ENCODE measurements at places on chromosomes 6 and 20. TPM values are rescaled to one million over a fixed set of nuclear protein-coding genes. Genes with fewer than 3 reads are reported as not detected.

DNA sequence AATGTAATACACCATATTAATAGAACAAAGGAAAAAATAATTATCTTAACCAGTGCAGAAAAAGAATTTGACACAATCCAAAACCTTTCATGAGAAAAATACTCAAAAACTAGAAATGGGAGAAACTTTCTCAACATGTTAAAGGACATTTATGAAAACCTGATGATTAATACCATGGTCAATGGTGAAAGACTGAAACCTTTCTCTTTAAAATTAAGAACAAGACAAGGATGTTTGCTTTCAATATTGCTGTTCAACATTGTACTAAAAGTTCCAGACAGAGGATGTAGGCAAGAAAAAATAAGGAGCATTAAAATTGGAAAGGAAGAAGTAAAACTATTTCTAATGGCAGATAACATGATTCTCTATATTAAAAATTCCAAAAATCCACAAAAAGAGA is 981.3 kb upstream of the FLRT3 start:
- DNase-seq, result no peak

GRCh38 chr6:1854296-1854695 is 244.6 kb downstream of the FOXC1 start:
- peak; percentile 28 for DNase-seq

DNA sequence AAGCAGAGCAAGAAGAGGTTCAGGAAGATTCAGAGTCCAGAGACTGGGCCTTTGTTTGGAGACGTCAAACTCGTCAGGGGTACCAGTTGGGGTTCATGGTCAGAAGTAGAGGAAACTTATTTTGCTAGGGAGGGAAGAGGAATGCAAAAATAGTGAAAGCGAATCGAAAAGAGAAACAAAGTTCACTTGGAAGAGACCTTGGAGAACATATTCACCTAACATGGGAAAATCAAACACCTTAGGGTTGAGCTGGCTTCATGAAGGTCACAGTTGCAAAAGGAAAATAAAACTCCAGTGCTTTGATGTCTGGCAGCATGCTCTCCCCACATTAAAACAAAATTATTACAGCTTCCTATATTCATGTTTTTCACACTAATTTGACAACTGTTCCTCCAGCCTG is 440.4 kb downstream of the EPM2A start:
- DNase-seq, result no peak

The CLDN20 gene
- not detected for total RNA-seq

GRCh38 chr6:161422710-161423680 is 149.1 kb upstream of the AGPAT4 start:
- DNase-seq, result no peak

The IMPG1 gene
- 0.10 TPM for total RNA-seq

DNA sequence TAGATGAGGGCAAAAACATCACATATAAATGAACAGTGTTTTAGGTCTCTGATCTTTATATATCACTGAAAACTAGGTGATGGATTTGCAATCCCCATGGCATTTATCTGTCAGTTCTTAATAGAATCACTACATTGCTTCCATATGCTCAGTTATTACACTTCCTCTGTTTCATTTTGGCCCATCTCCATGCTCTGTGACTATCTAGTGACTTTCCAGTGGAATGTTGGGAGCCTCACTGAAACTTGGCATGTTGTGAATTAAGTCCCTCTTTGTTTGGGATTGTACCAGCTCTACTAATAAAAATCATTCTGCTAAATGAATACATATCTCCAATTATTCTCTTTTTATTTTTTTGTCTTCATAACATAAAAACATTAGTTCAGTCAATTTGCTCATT is 226.1 kb upstream of the CEP162 start:
- DNase-seq, result no peak

GRCh38 chr6:91087908-91088307 is 501.0 kb upstream of the MAP3K7 start:
- peak; percentile 58 for DNase-seq

GRCh38 chr6:11778036-11778435 is 567 bp downstream of the ADTRP start:
- DNase-seq, result no peak

The TRIM10 gene
- total RNA-seq, result 2.2 TPM

The KCNB1 gene
- total RNA-seq, result 8.0 TPM

- DNase-seq, result peak; percentile 70
These were observed 590 bp downstream of the RNF217 start for GRCh38 chr6:124962639-124963415.

DNA sequence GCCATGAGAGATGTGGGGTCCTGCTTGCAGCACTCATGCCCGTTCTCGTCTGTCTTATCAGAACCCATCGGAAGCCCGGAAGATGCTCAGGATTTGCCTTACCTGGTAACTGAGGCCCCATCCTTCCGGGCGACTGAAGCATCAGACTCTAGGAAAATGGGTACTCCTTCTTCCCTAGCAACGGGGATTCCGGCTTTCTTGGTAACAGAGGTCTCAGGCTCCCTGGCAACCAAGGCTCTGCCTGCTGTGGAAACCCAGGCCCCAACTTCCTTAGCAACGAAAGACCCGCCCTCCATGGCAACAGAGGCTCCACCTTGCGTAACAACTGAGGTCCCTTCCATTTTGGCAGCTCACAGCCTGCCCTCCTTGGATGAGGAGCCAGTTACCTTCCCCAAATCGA is 8.3 kb downstream of the PI16 start:
- peak; percentile 69 for DNase-seq

Data from spinal cord (tissue), 10 donors.